ENCODE measurements at places on chromosomes 2 and 18.

DNA sequence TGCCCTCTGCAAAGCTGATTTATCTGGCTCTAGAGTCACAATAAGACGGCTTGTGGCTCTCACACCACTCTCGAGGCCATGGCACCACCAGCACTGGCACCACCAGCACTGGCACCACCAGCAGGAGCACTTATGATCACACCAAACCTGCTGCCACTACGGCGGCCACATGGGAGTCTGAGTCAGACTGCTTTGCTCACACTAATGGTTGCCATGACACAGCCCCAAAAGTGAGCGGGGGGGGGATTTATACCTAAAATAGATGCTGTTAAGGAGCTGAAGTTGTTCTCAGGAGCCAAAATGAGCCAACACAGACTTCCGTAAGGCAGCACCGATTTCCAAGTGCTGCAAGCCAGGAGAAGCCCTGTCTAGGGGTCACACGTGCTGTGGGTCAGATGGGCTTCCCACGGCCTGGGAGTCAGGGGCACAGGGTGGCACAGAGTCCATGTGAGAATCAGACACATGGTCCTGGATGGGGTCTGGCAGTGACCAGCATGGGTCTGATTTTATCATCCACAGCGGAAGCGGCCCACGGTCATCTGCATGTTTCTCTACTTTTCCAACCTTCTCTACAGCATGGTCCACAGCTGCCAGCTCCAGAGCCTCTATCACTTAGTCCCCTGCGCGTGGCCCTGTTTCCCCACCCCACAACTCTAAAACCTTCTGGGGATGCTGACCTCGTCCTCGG is 16.7 kb downstream of the DNMT3A start:
- no peak for DNase-seq

- peak; percentile 35 for DNase-seq
These were observed 14.7 kb downstream of the FOSL2 start for GRCh38 chr2:28407131-28407975.

DNA sequence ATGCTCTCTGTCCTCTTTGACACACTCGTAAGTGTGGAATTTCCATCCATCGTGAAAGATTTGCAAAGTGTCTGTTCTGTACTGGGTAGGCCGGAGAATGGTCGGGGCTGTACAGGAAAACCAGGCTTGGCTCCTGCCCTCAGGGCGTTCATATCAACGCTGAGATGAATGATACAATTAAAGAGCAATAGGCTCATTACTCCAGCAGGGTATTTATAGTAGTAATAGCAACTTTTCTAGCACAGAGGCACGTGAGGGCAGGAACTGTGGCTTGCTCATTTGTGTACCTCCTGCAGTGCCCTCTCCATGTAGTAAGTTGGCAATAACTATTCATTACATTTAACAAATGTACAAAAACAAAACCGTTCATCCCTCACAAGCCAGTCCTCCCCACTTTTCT is 5.3 kb upstream of the NCK2 start:
- no peak for DNase-seq

GRCh38 chr18:1104181-1104881 is 199.7 kb downstream of the ADCYAP1 start:
- no peak for DNase-seq

DNA sequence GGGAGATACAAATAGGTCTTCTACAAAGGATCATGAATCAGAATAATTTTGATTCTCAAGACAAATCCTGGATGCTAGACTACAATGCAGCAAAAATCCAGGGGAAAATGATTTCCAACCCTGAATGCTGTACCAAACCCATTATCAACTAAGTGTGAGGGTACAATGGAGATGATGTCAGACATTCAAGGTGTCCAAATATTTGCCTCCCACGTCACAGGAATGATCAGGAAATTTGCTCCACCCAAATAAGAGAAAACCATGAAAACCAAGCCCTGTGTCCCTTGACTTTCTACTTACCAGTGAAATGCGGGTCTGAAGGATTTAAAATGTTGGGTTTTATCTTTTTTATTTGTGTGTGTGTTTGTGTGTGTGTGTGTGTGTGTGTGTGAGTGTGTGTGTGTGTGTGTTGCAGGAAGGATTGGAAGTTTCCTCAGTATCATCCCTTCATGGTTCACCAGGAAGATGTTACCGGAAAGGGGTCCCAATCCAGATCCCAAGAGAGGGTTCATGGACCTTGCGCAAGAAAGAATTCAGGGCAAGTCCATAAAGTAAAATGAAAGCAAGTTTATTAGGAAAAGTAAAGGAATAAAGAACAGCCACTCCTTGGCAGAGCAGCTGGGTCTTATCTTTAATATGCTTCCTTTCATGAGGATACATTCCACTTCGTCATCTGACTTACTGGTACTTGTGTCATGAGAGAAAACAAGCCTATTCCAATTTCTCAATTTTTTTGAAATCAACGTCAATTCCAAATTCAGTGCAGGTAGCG is 61.1 kb upstream of the ID2 start:
- no peak for DNase-seq

GRCh38 chr2:200305797-200306195 is 697 bp upstream of the SPATS2L start:
- no peak for DNase-seq

- no peak for DNase-seq
These were observed 145.5 kb upstream of the LYPD1 start for GRCh38 chr2:132815516-132815915.

DNA sequence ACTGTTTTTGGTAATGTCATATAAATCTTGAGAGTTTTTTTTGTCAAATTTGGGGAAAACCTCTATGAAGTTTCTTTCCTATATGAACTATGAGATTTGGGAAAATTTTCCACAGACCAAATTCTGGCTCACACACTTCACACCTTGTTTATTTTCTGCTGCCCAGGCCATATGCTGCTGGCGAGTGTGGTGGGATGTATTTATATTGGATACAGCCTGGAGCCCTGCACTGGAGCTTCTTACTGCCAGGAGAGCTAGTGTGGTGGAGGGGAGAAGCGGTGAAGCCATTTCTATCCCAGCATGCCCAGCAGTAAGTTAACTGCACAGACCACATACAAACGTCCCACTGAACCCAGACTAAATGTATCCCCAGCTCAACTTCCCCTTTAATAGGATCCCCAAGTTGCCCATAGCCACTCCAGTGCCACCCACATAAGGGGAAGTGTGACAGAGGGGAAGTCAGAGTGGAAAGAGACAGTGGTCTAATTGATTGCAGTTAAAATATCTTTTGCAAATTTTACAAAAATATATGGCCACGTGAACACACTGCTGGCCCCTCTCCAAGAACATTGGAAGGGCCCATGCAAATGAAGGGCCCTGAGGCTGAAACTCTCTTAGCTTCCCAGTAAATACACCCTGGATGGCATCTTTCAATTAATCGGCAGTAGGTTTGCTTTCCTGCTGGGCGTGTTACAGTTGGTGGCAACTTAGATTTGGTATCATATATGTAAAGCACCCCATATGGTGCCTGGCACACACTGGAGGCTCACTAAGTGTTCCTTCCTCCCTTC is 146.6 kb upstream of the ITGA6 start:
- peak; percentile 14 for DNase-seq
